Memory B cell (primary cell): ENCODE measurements at places on chromosomes 7 and 10.

DNA sequence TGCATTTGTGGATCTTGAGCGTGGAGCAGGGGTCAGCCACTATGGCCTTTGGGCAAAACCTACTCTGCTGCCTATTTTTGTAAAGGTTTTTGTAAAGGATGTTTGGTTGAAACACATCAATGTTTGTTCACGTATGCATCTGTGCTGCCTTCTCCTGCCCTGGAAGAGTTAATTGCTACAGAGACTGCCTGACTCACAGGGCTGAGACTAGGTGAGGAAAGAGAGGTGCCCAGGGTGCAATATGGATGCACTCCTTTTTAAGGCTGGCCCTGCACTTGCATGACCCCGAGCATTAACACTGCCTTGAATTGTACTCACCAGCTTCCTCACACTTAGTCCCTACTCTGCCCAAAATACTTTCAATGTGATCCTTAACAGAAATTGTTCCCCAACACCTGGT lies 20.9 kb upstream of the NAMPT start:
- no peak for DNase-seq

DNA sequence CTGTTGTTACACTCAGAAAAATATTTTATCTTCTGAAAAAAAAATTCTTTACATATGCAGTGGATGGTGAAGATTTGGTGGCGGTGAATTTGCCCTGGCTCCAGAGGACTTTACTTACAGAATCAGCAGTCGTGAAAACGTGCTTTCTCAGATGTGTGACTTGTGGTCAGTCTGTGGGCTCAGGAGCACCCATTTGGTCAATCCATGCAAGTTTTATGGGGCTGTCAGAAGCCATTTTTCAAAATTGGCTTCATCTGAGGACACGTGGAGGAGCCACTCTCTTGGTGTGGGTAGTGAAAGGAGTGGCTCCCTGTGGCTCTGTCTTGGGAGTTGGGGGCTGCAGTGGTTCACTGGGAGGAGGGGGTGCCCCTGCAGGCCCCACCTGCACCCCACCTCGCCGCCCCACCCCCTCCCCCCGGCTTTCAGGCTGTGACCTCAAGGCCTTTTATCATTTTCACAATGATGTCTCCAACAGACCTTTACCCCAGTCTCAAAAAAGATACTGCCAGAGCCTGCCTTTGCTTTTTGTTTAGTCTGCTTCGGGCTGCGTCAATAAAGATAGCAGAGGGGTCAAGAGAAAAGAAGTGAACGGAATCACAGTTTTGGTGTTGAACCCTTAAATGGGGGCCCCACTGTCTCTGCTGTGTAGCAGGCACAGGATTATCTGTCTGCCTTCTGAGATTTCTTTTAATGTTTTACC lies 137.4 kb downstream of the MGMT start:
- no peak for DNase-seq

GRCh38 chr10:5508161-5508604 lies 8.8 kb upstream of the CALML5 start:
- DNase-seq = no peak

DNA sequence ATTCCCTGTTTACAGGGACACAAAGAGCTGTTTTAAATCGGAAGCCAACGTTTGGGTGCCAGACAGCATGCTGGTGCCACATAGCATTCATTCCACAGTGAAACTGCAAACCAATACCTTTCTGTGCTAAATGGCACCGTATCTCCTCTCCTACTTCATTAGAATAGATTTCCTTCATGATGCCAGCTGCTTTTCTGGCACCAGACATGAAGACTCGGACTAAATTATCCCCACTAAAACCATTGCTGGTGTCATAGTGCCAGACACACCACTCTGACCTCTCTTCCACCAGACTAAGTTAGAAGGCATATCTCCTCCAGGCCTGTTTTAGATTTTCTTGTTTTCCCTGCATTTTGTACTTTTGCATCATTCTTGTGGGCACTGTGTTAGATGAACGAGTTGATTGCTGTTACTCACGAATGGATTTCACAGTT lies 155.1 kb downstream of the ETV1 start:
- DNase-seq = no peak

- DNase-seq = peak; percentile 87
Measured at GRCh38 chr10:5629303-5630111, 36.9 kb downstream of the ASB13 start.

- no peak for DNase-seq
Measured at GRCh38 chr10:75197906-75198305, 12.7 kb upstream of the VDAC2 start.

GRCh38 chr10:49167425-49168170 lies 20.6 kb downstream of the TMEM273 start:
- no peak for DNase-seq

DNA sequence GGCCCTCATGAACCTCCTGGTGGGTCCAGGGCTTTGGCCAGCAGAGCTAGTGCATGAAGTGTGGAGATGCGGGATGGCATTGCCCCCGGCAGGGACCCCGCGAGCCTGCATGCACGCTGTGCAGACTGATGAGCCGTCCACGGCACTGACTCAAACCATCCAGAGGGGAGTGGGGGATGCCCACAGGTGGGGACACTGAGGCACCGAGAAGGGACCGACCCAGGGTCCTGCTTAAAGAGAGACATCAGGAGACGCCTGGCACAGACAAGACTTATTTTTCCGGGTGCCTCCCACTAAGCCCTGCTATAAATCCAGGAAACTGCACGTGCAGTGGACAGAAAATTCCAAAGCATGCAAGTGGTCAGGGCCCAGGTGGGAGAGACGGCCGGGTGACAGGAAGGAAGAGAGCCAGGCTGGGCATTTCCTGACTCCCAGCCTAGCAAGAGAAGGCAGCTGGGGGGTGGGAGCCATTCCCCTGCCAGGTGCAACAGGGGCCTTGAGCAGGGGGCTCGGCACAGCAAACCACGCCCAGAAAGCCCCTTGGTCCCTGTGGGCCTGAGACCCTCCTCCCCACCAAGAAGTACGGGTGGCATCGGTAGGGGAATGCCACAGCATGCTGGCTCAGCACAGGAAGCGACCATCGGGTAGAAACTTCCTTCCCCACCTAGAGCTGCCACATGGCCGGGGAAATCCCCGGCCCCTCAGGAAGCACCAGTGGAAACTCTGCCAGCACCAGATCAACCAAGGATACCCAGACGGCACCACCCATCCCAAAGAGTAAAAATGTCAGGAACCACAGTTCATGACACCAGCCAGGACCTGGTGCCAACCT lies 91.5 kb downstream of the FOXL3 start:
- no peak for DNase-seq

DNA sequence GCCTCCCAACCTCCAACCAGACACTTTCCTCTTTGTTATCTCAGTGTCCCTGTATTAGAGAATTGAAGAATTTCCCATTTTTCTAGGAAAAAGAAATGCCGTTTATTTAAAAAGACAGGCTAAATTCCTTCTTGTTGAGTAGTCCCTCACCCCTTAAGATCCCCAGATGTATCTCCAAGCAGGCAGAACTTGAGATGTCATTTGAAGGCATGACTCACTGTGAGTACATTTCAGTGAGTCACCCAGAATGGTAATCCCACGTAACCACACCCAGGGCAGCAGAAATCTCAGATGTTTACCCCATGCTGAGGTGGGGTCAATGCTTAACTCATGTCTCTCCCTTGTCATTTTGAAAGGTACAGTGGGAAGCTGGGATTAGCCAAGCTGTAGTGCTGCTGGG lies 4.4 kb downstream of the ZNF655 start:
- DNase-seq = no peak

DNA sequence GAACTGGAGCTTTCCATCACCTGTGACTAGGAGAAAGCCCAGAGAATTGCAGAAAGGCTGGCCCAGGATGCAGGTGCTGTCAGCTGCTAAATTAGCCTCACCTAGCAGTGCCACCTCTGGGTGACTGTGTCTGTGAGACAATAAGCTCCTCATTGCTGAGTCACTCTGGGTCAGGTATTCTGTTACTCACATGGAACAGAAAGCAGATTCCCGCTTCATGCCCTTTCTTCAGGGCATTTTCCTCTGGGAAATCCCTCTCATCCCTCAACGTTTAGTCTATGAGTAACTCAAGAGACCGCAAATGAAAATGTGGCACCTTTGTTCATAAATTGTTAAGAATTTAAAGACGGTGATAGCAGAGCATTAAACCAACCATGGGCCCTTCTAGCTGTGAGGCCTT lies 184.0 kb downstream of the ADAM12 start:
- no peak for DNase-seq
